ENCODE measurements at places on chromosomes 2 and 18.

GRCh38 chr18:62030091-62030985 is 137.5 kb upstream of the RNF152 start:
- no peak for DNase-seq

DNA sequence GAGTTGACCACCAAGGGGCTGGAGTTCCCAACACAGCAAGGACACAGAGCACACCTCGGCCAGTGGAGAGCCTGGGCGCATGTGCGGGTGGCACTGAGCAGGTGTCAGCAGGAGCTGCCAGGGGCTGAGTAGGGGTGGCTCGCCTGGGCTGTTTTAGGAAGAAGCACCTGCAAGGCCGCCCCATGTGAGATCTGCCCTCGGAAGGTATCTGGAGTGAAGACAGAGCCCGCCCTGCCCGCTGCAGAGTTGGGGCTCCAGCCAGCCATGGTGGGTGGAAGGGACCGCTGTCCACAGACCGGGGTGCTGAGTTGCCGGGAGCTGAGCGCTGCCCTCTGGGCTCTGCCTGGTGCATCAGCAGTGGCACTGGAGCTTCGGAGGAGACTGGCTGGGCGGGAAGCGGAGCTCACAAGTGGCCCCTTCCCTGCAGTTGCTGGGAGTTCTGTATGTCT is 35.2 kb downstream of the MTERF4 start:
- DNase-seq: no peak

DNA sequence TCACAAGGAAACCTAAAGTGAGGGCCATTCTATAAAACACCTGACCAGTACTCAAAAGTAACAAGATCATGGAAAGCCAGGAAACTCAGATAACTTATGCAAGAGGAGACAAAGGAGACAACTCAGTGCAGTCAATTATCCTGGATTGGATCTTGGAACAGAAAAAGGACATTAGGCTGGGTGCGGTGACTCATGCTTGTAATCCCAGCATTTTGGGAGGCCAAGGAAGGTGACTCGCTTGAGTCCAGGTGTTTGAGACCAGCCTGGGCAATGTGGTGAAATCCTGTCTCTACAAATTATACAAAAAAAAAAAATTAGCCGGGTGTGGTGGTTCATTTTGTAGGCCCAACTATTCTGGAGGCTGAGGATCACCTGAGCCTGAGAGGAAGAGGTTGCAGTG is 424.5 kb upstream of the SPRED2 start:
- no peak for DNase-seq

- no peak for DNase-seq
Measured at GRCh38 chr18:56246916-56247315, 391.5 kb downstream of the TXNL1 start.

GRCh38 chr2:22442051-22442450 is 942.9 kb upstream of the KLHL29 start:
- no peak for DNase-seq

DNA sequence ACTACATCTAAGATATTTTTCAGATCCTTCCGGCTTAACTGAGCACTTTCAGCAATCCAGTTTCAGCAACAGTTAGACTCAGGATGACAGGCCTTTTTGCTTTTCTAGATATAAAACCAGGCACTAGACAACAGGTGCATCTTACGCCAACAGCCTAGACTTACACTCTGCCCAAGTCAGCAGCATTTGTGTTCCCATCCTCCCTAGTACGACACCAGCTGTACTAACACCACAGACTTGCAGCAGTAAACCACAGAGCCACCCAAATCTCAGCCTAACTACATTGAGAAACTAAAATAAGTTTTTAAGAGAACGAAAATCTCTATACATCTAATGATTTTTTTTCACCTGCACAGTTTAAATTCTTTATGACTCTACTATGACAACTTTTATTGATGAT is 89.9 kb upstream of the DNMT3A start:
- DNase-seq: no peak

- no peak for DNase-seq
Measured at GRCh38 chr18:9248661-9249060, 85.9 kb upstream of the TWSG1 start.

GRCh38 chr2:102181919-102182635 is 4.7 kb upstream of the IL1RL2 start:
- DNase-seq: no peak

DNA sequence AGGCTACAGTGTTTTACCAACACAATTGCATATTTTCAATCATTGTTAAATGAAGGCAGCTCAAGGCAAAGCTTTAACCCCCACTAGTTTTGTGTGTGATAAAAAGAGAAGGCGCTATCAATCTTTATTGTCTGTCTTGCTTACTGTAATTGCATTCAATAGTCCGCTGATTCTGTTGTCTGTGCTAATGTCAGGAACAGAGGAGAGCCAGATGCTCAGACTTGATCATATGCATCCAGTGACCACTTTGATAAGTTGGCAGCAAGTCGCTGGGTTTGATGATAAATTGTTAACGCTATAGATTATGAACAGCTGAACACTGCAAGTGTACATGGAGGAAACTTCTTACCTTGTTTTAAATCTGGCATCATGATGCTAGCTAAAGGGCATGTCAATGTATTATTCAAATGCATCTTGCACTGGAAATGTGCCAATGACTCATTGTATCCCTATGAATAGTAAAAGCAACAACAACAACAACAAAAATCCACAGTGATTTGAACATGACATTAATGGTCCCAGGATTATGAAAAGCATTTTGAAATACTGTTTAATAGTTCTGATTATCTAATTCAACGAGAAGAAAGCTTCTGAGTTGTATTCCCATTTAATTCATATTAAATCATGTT is 423.5 kb upstream of the FANCL start:
- DNase-seq: no peak

DNA sequence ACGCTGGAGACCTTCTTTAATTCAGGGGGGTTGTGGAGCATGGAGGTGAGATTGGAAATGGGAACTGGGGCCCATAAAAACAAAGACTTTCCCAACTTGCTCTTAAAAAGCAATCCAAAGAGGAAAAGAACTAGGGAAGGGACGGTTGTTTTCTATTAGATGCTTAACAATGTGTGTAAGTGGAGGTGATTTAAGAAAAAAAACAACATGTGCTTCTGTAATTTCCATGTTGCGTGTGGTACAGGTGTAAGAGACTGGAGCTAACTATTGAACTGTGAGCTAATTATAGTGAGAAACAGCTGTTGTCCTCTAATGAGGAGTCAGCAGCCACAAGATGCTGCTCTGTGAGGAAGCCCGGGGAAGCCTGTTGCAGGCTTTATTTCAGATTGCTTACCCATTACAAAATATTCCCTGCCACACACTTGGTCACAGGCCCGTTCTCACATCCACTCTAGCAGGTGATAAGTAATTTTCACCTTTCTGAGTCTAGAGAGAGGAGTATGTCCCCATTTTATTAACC is 280.6 kb upstream of the PARD3B start:
- DNase-seq: no peak

- DNase-seq: no peak
Measured at GRCh38 chr18:8702668-8703067, 2.7 kb upstream of the MTCL1 start.

GRCh38 chr2:39991298-39991697 is 212.2 kb upstream of the THUMPD2 start:
- no peak for DNase-seq

GRCh38 chr2:140639628-140640027 is 1491.2 kb downstream of the LRP1B start:
- no peak for DNase-seq

DNA sequence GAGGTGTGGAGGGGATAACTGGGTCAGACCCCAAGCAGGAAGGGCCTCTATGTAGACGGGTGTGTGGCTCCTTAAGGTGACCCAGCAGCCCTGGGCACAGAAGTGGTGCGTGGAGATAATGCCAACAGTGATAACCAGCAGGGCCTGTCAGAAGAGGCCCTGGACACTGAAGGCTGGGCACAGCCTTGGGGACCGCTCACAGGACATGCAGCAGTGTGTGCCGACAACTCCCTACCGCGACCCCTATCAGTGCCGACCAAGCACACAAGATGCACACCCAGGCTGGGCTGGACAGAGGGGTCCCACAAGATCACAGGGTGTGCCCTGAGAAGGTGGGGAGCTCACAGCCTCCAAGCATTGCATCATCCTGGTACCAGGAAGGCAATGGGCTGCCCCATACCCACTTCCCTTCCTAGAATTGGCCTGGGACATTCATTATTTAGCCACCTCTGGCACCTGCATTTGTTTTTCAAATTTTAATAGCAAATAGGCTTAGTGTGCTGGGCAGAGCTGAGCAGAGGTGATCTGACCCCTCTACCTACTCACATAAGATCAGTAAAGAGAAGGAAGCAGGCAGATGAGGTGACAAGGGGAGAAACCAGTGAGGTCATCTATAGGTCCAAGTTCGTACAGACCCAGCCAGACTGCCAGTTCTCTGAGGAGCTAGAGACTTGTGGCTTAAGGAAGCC is 55.2 kb downstream of the BCL11A start:
- DNase-seq: no peak

GRCh38 chr2:120700659-120701058 is 35.0 kb upstream of the GLI2 start:
- no peak for DNase-seq

GRCh38 chr18:28767727-28768211 is 590.8 kb upstream of the CDH2 start:
- no peak for DNase-seq

GRCh38 chr2:161975813-161976160 is 98.2 kb downstream of the DPP4 start:
- DNase-seq: no peak

- DNase-seq: no peak
Measured at GRCh38 chr18:66013969-66014368, 263.2 kb downstream of the CDH7 start.

DNA sequence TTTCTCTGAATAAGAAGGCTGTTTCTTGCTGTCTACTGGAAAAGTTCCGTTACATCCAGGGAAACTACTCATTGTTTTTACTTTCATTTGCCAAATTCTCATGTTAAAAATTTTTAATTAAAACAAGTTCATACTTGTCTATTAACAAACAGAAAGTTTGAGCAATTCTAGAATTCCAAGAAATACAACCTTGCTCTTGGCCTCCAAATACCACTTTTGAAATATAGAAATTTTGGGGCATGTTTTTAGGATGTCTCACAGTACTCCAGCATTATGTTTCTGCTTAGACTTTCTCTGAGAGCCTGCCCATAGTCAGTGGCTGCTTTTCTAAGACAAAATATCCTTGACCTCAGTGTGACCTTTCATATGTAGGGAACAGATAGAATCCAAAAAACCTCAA is 228.7 kb upstream of the RND3 start:
- no peak for DNase-seq

DNA sequence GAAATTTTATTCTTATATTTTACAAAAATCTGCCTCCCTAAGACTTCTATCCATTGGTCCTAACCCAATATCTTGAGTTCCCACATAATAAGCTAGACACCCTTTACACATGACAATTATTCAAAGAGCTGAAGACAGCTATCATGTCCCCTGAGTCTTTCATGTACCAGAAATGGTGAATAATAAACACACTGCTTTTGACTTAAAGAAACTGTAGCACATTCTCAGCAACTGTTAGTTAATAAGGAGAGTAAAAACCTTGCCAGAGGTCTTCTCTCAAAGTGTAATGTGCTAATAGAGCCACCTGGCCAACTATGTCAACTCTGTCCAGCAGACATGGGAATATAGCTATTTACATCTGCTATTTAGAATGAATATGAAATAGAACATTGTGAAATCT is 109.7 kb upstream of the ARL5A start:
- no peak for DNase-seq

DNA sequence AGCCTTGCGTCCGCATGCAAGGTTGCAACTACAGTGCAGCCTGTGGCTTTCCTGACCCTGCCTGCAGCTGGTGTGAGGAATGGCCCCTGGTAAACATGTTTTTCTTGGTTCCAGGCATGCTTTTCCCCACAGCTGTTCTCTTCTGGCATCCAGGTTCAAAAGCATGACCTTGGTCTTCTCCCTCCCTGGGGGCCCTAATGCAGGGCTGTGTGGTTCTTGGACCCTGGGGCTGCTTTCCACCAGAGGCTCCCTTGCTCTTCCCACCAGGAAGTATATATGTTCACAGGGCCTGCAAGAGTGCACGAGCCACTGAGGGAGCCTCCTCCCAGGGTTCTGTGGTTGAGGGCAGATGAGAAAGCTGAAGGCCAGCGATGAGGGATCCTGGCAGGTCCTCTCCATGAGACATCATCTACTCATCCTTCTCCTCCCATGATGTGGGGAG is 125.9 kb downstream of the BCL2L11 start:
- DNase-seq: no peak

DNA sequence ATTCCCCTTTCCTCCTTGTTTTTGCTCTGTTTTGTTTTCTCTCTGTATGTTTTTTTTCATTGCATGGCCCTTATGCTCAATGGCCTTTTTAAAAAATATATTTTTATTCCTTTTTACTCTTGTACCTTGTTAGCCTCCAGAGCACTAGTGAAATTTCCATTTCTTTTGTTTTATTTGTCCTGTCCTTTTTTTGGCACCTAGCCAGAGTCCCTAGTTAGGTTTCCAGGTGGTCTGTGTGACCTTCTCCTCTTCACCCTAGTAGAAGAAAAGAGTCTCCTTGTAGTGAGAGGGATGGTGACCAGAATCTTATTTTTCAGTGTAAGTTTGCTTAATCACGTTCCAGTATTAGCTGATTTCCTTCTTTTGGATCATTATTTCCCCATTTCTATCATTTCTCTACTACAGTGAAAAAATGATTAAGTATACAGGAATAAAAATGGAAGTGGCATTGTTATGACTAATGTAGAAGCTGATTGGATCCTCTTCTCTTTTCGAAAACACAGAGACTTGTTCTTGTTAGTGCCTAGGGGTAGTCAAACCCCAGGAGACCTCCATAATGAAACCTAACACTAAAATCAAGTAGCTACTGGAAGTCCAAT is 65.9 kb downstream of the NBEAL1 start:
- DNase-seq: no peak

GRCh38 chr2:109204412-109204811 is 75.4 kb downstream of the SH3RF3 start:
- no peak for DNase-seq

GRCh38 chr18:46160050-46160798 is 56.0 kb downstream of the HAUS1 start:
- DNase-seq: no peak

DNA sequence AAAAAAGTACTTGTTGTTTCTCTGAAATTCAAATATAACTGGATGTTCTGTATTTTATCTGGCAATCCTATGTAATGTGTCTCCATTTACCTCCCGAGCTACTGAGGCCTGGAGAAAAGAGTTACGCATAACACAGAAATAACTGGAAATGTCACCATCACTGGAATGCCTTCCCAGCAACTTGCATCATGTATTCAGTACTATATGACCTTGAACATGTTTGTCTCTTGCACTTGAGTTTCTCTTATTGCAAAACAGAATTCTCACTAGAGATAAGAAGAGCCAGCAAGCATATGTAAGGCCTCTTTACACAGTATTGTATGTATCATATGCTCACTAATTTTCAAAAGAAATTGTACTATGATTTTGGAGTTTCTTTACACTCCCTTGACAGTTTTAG is 99.6 kb upstream of the CTAGE1 start:
- no peak for DNase-seq

GRCh38 chr2:159317392-159318088 is 31.0 kb upstream of the WDSUB1 start:
- DNase-seq: no peak

DNA sequence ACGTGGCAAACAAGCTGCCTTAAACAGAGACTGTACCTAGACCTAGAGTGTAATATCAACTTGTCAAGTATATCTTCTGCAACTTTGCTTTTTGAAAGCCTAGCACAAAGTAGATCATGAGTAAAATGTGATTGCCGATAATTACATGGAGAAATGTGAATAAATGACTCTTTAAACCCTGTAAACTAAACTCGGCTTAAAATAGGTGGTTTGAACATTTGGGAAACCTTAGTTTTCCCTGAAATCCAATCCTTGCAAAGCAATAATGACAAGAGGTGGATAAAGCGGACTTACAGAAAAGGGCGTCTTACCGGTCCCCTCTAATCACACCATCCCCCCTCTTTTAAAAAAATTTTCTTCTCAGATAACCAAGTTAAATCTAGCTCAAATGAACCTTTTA is 549 bp upstream of the PSMD14 start:
- no peak for DNase-seq
